ENCODE measurements at places on chromosomes 5 and 9.

DNA sequence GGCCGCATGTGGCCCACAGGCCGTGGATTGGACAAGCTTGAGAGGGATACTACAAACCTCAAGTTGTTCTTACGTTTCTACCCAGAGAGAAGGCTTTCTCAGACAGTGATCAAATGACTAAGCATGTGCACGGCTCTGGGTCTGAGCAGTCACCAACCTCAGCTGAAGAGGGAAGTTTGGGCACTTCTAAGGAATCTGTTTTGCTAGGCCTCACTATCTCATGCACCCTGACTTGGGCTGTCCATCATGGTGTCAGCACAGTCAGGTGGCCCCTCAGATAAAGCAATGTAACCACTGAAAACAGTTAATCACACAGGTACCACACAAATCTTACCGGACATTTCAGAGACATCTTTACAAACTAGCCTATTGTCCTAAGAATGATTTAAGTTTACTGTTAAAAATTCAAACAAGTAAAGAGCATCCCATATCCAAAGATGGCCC lies 24.6 kb downstream of the CSF2 start:
- peak; percentile 46 for DNase-seq

- DNase-seq, result no peak
These were observed 302.9 kb downstream of the NSG2 start for GRCh38 chr5:174348311-174348981.

- DNase-seq, result no peak
These were observed 97.9 kb upstream of the EQTN start for GRCh38 chr9:27394826-27395201.

- DNase-seq, result no peak
These were observed 617 bp downstream of the PTPN3 start for GRCh38 chr9:109497226-109498153.

- peak; percentile 57 for DNase-seq
These were observed 158.7 kb upstream of the IER5L start for GRCh38 chr9:129336601-129337331.

DNA sequence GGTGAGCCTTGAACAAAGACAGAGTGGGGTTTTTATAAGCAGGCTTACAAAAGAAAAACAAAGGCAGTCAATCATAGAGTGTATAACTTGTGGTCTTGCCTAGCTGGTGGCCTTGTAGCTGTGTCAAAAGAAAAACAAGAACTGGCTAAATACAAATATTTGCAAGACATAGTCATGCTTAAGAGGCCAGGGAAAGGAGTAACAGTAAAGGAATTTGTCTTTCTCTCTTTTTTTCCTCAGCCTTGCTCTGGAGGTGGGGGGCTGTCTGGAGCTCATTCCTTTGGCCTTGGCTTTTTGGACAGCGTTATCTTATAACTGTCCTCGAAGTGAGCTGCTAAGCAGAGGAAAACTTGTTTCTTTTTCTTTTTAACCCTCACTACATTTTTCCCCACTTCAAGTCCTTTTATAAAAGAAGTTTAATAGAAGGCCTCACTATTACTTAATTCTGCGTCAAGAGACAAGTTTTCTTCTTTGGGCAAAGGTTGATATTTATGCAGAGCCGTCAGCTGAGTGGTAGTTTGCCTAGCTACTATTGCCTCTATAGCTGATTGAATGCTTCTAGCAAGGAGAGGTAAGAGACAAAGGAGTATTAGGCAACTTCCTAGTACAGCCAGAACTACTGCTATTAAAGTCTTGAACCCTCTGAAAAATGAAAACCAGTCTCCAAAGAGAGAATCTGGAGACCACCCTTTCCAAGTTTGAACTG lies 14.3 kb downstream of the CEL start:
- DNase-seq, result no peak

DNA sequence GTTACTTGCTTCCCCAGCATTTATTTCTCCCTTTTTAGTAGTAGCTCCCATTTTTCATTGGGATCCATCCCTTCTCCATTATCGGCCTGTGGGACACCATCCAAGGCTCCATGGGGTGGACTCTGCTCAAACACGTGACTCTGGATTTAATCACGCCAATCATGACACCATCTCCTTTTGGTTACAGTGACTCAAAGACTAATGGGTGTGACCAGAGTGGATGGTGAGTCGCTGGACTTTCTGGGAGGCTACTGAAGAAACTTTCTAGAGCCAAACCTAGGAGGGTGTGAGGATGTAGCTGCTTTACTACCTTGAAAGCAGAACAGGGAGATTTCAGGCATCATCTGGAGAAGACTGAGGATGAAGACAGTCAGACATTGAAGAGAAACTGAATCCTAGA lies 93.1 kb downstream of the PJA2 start:
- DNase-seq, result no peak

DNA sequence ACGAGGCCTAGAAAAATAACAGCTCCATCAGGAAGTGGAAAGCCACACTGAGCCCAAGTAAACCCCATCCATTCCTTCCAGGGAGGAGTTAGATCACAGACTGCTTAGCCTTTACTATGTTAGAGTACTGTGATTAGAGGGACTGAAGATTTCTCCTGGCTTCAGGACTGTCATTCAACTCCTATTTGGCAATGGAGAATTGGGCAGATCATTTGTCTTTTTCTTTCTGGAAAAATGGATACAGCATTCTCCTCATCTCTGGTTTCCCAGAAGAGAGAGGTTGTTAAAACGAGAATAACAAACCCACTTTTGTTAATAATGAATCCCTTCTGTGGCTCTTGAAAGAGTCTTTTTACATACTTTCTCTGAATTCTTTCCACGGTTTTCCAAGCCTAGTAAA lies 150.4 kb downstream of the GABRB2 start:
- DNase-seq, result no peak
